ENCODE measurements at places on chromosomes 12 and 14. TPM values are rescaled to one million over a fixed set of nuclear protein-coding genes. Genes with fewer than 3 reads are reported as not detected.

Gene CCER1
- not detected for polyA plus RNA-seq

Gene FAM216A
- 74.2 TPM for polyA plus RNA-seq

Gene KRT73
- polyA plus RNA-seq = not detected

Gene KRT80
- polyA plus RNA-seq = not detected

Gene GPR68
- polyA plus RNA-seq = 2.1 TPM

Gene CD163L1
- 0.62 TPM for polyA plus RNA-seq

Gene NINJ2
- not detected for polyA plus RNA-seq

Gene LBHD2
- polyA plus RNA-seq = not detected

Gene C1RL
- polyA plus RNA-seq = 2.1 TPM

Gene DDX55
- polyA plus RNA-seq = 58.8 TPM

Gene GALNT6
- polyA plus RNA-seq = not detected

Gene GOLT1B
- polyA plus RNA-seq = 170 TPM

Gene IL22
- polyA plus RNA-seq = not detected

Gene ARF3
- 114 TPM for polyA plus RNA-seq

Gene GLIPR1L1
- polyA plus RNA-seq = not detected

Gene KRT85
- polyA plus RNA-seq = not detected

Gene OAS1
- polyA plus RNA-seq = not detected

Gene CATSPERB
- not detected for polyA plus RNA-seq

Gene NEUROD4
- not detected for polyA plus RNA-seq

Gene SMCO2
- polyA plus RNA-seq = 2.4 TPM

Gene PTHLH
- polyA plus RNA-seq = 1.4 TPM

Gene DYNC1H1
- polyA plus RNA-seq = 298 TPM

Gene SPRYD3
- polyA plus RNA-seq = 20.8 TPM
